T-helper 2 cell (primary cell): ENCODE measurements at places on chromosomes 2 and 18.

DNA sequence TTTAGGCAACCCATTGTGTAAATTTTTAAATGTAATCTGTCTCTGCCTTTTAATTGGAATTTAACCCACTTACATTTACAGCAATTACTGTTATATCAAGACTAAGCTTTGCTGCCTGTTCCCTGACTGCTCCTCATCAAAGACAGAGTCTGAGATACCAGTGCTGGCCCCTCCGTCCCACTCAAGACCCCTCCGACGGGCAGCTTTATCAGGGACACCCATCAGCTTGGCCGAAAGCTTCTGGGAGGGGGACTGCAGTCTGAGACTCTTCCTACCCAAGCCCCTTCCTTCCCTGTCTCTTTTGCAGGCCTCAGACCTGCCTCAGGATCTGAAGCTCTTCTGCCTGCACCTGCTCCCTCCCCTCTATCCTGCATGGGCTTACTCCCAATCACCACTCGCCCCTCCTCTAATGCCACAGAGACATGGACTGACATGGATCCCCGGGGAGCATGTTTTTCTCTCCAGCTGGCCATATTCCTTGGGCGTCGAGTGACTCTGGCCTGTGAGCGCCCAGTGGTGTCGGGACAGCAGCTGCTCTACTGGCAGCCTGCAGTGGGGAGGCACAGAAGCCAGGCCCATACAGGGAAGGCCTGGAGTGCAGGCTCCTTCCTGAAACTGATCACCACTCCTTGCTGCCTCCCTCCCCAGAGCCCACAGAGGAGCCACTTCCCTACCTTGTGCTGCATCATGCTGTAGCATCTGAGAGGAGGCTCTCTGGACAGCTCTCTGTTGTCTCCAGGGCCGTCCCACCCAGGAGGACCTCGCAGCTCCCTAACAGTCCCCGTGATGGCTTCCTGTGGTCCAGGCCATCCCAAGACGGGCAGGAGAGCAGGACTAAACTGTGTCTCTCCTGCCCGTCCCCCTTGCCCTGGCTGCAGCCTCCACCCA is 3.7 kb upstream of the KIF1A start:
- DNase-seq, result no peak

GRCh38 chr2:20424300-20425290 is 22.3 kb upstream of the RHOB start:
- DNase-seq, result no peak

DNA sequence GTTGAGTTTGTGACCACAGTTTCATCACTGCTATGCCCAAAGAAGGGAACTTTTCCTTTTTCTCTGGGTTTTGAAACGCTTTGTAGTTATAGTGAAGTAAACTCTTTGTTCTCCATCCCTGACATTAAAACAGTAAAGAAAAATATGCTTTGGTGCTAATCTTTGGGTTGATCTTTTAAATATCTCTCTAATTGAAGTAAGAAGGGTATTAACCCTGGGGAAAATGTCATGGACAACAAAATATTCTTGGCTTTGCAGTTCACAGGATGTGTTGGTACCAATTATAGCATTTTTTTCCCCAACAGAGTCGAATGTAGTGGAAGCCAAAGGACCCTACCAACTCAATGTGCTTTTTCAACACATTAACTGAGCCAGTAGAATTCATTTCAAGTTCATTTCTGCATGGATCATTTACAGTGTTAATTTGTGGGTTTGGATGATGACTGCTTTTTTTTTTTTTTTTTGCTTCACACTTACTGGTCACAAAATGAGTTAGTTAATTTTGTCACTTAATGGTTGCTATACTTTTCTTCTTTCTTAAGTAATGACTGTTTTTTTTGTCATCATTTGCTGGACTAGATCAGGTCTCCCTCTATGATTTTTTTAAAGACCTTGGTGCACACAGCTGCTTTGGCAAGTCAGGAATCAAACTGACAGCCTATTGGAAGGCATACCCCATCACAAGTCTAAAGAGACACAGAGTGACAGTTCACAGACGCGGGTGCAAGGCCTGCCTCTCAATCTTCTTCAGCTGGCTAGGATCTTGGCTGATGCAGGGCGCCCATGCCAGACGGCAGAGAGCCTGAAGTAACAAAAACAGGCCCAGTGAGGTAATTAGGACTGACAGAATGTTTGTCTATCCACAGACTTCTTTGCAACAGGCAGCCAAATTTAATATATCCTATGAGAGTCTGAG is 98.8 kb upstream of the MMADHC start:
- no peak for DNase-seq

- no peak for DNase-seq
Observed at GRCh38 chr2:232927793-232928550, 57.9 kb downstream of the SNORC start.

GRCh38 chr2:180413336-180413735 is 406.2 kb upstream of the CWC22 start:
- DNase-seq, result no peak

GRCh38 chr2:810397-810796 is 133.2 kb upstream of the TMEM18 start:
- no peak for DNase-seq

DNA sequence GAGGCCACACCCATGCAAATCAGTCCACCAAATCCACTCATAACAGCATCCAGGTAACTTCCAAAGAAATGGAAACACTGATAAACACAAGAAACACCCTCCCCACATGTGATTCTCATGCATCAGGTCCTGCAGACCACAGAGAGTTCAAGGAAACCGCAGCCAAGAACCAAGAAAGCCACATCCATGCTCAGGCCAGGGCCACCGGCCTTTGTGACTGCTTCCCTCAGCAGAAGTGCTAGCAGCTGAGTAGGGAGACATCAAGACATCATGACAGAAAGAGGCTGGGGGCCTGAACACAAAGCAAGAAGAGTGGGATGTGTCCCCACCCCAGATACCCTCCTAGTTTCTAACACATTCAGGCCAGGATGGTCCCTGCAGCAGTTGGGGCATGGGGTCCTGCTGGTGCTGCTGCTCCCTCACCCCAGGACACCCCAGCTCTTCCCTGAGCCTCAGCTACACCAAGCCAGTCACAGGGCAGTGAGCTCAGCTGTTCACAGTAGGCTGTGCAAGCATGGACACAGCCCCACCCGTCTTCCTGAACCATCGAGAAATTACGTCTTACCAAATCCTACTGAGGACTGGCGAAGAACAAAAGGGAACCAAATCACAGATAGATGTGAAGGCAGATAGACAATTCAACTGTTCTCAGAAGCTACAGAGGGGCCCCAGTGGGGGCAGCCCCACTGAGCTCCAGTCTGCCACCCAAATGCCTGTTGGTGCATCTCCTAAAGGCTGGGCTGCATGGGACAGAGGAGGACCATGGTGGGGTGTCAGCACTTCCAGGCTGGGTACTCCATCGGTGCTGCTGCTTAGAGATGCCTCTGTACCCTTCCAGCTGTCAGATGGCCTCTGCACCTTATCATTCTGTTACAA is 60.9 kb downstream of the HDAC4 start:
- DNase-seq, result no peak

DNA sequence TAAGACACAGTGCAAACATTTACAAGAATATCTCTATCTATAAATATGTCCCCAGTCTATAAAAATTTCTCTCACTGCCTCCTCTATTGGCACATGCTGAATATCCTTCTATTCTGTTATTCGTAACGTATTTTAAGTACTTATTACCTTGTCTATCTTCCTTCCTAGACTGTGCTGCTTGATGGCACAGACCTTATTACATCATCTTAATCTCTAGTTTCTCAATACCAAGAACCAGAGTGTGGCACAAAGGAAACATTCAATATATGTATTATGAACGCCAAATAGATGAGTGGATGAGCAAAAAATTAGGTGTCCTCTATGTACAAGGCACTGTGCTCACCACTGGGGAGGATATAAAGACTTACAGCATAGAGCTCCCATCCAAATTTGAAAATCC is 282.8 kb downstream of the NBAS start:
- DNase-seq, result no peak

DNA sequence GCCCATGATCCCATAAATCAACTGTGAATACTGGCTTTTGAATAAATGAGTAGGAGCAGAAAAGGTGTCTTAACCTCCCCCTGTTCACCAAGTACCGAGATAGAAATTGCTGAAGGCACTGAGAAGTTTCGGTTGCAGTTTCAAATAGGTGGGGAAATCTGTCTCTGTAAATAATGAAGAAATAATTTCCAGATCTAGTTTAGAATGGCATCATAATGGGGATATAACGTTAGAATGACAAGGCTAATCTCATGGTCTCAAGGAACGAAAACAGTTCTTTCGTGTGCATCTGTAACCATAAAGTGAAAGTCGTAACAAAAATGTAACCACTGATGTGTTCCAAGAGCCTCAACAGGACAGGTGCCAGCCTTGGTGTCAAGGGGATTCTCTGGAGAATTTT is 49.9 kb upstream of the TMEM18 start:
- DNase-seq, result no peak

GRCh38 chr18:23422751-23423418 is 30.2 kb upstream of the RIOK3 start:
- DNase-seq, result no peak

- no peak for DNase-seq
Observed at GRCh38 chr2:179772346-179772745, 89.1 kb downstream of the ZNF385B start.

- no peak for DNase-seq
Observed at GRCh38 chr2:159880729-159881128, 82.7 kb upstream of the CD302 start.

DNA sequence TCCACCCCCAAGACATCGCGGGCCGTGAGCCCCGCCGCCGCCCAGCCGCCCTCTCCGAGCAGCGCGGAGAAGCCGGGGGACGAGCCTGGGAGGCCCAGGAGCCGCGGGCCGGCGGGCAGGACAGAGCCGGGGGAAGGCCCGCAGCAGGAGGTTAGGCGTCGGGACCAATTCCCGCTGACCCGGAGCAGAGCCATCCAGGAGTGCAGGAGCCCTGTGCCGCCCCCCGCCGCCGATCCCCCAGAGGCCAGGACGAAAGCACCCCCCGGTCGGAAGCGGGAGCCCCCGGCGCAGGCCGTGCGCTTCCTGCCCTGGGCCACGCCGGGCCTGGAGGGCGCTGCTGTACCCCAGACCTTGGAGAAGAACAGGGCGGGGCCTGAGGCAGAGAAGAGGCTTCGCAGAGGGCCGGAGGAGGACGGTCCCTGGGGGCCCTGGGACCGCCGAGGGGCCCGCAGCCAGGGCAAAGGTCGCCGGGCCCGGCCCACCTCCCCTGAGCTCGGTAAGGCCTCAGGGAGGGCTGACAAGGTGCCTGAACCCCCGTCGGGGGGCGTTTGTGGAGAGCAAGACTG is 14.2 kb downstream of the SPEG start:
- DNase-seq, result no peak

DNA sequence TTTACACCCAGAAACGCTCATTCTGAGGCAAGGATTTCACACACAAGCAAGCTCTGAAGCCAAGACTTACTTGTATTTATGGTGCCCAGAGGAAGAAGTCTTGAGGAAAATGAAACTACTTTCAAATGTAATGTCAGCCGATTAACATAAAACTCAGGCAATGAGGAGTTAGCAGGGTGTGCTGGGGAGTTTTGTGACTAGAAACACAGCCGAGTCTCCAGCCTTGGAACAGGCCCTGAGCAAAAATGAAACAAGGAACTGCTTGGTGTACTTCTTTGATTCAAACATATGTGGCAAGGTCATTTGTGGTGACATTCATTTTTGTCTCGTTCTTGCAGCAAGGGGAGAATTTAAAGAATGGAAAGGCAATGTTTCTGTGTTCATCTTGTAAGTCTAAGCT is 4.5 kb downstream of the DYTN start:
- DNase-seq, result no peak

DNA sequence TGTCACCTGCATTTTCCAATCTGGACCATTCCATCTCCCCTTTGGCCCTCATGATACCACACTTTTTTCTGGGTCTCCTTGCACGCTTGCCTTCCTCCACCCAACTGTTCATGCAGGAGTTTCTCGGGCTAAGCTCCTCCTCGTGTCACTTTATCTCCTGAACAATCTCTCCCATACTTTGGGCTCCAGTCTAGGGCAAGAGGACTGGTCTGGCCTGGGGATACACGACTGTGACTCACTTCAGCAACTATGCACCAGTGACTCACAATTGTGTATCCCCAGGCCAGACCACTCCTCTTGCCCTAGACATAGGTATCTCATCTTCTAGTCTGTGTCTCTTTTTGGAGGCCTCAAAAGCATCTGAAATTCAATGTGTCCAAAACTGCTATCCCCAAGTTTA is 149.4 kb upstream of the PTPRM start:
- no peak for DNase-seq

DNA sequence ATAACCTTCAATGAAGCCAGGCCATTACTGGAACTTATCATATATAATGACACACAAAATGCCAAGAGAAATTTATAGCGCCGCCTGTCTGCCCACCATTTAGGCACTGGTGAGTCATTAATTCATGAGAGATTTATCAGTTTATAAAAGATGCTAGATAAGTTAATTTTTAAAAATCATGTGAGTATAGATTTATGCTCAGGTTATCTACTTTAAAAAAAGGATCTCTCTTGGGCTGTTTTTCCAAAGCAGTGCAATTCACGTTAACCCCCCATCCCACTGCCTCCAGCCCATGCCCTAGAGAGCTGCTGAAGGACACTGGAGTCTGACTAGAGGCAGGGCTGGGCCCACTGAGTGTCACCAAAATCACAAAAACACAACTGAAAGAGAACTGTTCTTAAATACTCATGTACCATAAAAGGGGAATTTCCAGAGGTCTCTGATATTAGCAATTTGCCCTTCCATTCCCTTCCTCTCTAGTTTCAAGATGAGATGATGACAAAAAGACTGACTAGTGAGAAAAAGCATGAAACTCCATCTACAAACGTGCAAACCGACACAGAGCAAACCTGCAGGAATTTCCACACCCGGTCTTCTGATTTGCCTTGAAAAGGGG is 160.8 kb downstream of the BCL2 start:
- DNase-seq, result peak; percentile 60

GRCh38 chr2:191582355-191582754 is 95.6 kb upstream of the NABP1 start:
- no peak for DNase-seq
